ENCODE measurements at places on chromosomes 2 and 18.

GRCh38 chr18:38654946-38655345, 1089.3 kb upstream of the CELF4 start:
- no peak for DNase-seq

GRCh38 chr2:240383871-240384700, 51.4 kb upstream of the GPC1 start:
- no peak for DNase-seq

DNA sequence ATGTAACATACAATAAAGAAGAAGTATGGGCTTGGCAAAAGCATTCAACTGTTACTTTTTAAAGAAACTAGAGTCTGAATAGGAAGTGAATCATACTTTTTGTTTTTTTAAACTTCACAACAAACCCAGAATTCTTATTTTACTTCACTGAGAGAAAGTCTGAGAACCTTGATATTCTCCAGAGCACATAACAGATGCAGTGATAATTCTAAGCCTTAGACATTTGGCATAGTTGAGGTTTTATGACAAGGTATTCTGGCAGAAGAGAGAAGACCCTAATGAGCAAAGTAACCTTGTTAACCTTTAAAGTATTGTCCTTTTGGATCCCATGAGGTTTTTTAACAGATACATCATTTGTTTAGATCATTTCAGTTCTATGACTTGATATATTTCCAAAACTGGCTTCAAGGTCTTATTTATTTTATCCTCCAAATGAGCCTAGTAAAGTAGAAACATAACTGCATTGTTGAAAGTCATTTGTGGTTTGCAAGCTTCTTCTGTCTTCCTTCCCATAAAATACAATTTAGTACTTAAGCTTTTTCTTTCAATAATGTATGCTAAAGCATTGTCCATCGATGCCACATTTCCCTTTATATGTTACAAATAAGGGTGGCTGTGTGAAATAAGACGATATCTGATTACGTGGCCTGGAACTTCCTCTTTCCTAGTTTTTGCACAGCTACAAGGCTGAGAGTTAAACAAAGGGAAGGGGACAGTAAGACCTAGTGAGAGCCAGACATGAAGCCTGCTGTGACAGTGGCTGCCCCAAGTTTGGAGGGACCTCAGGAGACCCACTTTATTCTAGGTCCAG, 86.1 kb upstream of the ITPRID2 start:
- DNase-seq: no peak

- DNase-seq: no peak
Observed at GRCh38 chr18:69259282-69259681, 141.4 kb upstream of the DOK6 start.

- no peak for DNase-seq
Observed at GRCh38 chr2:219059725-219060682, 717 bp downstream of the IHH start.

GRCh38 chr18:39232490-39232889, 1666.9 kb upstream of the CELF4 start:
- DNase-seq: no peak

GRCh38 chr18:61580046-61580445, 246.8 kb downstream of the CDH20 start:
- DNase-seq: no peak

- no peak for DNase-seq
Observed at GRCh38 chr2:227006189-227006897, 157.7 kb downstream of the COL4A4 start.

DNA sequence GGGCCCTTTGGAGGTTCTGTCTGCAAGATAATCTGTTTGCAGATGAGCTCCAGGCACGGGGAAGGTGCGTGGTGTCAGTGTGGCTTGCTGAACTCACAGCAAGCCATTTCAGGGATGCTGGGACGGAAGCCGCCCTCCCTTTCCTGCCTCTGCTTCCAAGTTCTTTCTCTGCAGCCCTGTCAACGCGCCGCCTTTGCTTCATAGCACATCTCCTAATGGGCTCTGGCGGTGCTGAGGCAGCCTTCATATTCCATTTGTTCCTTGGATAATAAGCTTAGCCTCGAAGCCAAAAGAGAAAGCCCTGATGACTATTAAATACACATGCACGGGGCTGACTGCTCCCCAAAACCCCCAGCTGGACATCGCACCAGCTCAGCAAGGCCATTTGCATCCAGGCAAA, 81.7 kb upstream of the TAF1B start:
- DNase-seq: no peak

DNA sequence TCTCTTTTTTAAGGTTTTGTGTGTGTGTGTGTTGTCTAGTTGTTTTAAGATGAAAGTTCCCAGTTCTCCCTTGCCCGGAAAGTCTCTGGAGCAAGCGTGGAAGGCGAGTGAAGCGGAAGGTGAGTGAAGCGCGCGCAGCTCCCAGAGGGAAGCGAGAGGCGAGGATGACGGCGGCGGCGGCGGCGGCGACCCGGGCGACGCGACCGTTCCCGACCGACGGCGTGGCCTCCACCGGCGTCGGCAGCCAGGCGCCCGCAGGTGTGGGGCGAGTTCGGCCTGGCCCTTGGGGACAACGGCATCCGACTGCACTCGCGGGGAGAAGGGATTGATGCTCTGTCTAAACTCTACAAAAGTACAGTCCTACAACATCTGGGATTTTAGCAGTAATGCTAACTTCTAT, 321.9 kb downstream of the CELF4 start:
- no peak for DNase-seq

- DNase-seq: no peak
Observed at GRCh38 chr2:42053791-42054701, 6.2 kb downstream of the PKDCC start.

DNA sequence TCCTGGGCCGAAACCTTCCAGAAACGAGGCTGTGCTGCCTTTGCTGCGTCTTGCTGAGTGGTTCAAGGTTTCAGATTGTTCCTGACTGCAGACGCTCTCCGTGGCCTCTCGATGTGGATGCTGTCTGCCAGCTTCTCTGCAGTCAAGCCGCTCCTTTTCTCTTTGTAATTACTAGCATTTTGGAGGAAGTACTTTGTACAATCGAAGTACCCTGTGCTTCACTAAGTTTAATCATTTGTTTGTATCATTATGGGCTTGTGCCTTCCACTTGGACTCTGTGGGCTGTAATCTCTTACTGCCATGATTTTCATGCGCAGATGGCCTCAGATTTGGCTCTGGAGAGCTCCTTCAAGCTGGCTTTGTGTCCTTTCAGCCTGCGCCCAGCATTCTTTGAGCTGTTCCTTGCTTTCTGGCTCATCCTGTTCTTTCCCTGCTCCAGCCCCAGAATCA, 49.3 kb downstream of the TRAF3IP1 start:
- no peak for DNase-seq

DNA sequence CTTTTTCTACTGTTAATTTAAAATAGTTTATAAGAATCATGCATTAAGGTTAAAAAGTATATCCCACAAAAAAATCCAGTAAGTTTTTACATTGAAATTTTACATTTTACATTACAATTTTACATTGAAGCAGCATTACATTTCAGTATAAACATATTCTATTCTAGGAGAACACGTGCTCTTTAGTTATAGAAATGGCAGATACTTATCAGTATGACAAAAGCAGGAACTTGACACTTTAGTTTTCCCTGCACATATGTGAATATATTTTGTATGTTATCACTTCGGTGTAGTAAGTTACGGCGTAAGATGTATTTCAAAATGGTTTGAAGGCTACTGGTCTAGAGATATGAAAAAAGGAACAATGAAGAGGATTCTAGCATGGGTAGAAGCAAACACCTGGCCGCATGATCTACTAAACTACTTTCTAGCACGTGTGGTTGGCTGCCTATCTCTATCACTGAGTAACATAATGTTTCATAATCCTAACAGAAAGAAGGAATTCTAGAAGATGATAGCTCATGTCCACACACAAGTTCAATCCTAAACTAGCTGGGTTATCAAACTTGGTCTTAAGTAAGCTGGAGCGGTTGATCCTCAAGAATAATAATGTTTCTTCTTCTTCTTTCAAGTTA, 5.4 kb downstream of the IMMT start:
- no peak for DNase-seq

- DNase-seq: no peak
Observed at GRCh38 chr2:218857371-218858137, 2.1 kb upstream of the WNT6 start.

DNA sequence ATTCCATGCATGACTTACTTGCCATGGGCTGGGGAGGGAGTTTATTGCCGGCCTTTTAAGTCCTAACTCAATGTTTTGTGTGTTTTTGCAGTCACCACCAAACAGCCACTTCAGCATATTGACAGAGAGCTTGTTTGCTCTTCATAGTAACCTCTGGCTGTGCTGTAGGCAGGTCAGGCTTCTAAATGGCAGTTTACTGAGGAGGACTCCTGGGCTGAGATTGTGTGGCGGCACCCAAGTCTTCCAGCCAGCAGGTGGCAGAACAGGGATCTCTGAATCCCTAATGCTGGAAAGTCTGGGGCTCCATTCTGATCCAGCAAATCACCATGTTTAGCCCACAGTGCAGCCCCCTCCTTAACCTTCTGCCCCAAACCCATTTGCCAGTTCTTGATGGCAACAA, 121.2 kb downstream of the CAPN13 start:
- no peak for DNase-seq

All from stimulated activated CD4-positive, alpha-beta T cell treated with anti-CD3 and anti-CD28 coated beads, Interleukin-4, amount 100 ng/mL, for 4 hours (primary cell).